Pulmonary artery endothelial cell (primary cell): ENCODE measurements at places on chromosomes 7 and 10.

GRCh38 chr10:113420733-113421675, 131.8 kb upstream of the HABP2 start:
- no peak for DNase-seq

- DNase-seq: no peak
Measured at GRCh38 chr7:158546626-158547025, 41.0 kb downstream of the PTPRN2 start.

- no peak for DNase-seq
Measured at GRCh38 chr7:10121631-10122030, 852.0 kb upstream of the PHF14 start.

GRCh38 chr10:133388973-133389818, 4.8 kb upstream of the MTG1 start:
- DNase-seq: no peak

GRCh38 chr10:49076319-49076718, 39.0 kb downstream of the VSTM4 start:
- DNase-seq: no peak

DNA sequence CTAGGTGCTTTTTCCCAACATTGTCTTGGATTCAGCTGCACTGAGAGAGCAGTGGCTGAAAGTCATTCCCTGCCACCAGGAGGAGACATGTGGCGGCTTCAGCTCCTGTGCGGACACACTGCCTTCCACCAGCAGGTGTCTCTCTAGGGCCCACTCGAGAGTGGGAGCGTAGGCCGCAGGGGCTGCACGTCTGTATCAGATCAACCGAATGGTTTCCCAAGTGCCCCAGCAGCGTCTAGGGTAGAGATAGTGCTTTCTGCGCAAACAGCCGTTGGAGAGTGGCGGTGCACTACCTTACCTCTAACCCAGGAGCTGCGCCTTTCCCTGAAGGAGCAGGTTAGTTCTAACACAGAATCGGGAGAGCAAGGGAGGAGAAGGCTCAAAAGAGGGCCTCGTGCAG, 31.7 kb downstream of the PAPOLB start:
- DNase-seq: no peak

- no peak for DNase-seq
Measured at GRCh38 chr10:70678757-70679489, 6.6 kb downstream of the ADAMTS14 start.

- DNase-seq: no peak
Measured at GRCh38 chr10:28180654-28181053, 122.2 kb downstream of the MPP7 start.

GRCh38 chr10:74500026-74500704, 326.2 kb upstream of the KAT6B start:
- no peak for DNase-seq

DNA sequence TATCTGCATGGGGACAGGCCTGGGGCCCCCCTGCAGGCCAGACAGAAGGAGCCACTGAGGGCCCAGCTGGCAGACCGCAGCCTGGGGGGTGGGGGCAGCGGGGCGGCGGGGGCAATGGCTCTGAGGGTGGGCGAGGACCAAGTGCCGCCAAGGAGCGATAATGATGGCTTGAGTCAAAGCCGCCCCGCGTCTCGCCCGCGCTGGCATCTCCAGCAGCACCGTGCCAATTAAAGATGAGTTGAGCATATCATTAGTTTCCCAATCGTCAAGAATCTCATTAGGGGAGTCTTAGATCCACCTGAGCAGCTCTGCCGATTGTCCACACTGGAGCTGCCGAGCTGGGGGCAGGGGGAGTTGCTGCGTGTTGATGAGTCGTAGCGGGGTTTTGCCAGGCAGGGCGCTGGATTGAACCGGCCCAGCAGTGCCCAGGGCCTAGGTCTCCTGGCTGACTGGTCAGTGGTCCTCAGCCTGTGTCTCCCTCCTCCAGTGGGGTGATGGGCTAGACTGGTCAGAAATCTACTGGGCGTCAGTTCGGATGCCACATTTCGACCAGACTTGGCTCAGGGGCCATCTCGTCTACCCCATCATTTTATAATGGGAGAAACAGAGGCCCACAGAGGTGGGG, 41.0 kb upstream of the PSMG3 start:
- DNase-seq: no peak
